ENCODE measurements at places on chromosomes 12 and 14.

DNA sequence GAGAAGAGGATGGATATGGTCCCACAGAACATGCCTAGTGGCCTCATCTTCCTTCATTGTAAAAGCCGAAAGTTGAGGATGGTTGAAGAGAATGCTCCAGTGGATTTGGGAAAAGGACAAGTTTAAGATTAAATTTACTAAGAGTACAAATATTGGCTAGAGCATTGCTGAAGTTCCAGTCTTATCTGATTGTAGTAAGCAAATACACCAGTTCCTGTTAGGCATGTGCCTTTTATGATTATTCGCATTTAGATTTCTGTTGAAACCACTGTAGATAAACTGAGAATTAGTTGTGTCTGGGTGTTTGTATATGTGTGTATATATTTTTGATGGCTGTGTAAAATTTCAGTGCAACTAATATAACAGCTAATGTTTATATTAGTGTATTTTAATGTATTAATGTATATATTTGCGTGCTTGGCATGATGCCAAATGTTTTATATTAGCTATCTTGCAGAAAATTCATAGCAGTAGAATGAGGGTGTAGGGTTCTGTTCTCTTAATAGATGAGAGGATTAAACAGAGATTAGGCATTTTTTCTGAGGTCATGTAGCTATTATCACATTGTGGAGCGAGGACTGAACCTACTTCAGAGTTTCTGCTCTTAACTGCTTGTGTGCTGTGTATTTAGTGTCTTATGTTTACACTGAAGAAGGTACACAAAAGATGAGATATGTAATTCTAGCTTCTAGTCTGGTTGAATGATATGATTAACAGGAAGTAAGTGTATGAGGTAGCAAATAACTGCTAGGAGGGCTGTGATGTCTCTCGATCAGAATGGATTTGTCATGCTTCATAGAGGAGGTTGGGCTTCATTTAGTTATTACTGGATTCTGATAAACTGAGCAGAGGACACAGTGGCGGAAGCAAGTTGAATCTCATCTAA, 21.1 kb downstream of the FKBP3 start:
- no peak for DNase-seq

GRCh38 chr12:109775172-109775881, 57.9 kb downstream of the TRPV4 start:
- peak; percentile 68 for DNase-seq

DNA sequence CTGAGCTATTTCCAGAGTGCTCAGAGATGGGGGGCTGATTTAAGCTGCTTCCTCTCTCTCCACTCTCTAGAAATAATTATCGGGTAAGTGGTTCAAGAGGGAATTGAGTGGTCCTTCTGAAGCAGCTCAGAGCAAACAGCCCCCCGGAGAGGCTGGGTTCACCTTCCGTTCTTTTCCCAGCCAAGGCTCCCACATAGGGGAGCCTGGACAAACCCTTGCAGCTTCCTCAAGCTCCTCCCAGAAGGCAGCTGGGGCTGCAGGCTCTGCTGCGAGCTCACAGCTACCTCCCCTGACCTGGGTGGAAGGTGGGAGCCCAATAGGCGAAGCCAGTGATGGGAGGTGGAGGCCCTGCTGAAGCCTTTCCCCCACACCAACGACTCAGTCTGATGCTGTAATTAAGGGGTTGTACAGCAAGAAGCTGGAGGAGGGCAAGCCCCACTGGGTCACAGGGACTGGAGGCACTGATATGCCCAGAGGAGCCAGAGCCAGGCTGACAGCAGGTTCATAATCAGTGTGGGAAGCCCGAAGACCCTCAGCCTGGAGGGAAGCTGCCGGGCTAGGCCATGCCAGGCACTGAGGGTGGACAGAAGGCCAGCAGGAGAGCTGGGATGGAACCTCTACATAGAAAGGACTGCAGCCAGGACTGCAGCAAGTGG, 52.4 kb downstream of the ARL6IP4 start:
- no peak for DNase-seq

DNA sequence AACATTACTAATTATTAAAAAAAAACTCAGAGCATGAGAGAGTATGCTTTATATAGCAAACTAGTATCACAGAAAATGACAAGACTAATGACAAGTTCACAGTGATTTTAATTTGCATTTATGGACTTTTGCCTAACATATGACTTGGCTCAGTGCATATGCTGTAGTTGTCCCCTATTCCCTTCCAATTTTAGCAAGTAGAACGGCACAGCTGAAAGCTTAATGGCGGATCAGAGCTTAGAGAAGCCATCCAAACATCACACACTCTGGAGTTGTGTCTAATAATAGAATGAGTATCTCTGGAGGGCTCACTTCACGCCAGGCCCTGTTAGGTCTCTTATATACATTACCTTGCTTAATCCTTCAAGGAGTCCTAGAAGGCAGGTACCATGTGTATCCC, 13.3 kb downstream of the CNIH1 start:
- no peak for DNase-seq

- DNase-seq = no peak
Measured at GRCh38 chr12:70719672-70720420, 82.6 kb upstream of the PTPRB start.
